ENCODE measurements at places on chromosomes 3 and 15.

DNA sequence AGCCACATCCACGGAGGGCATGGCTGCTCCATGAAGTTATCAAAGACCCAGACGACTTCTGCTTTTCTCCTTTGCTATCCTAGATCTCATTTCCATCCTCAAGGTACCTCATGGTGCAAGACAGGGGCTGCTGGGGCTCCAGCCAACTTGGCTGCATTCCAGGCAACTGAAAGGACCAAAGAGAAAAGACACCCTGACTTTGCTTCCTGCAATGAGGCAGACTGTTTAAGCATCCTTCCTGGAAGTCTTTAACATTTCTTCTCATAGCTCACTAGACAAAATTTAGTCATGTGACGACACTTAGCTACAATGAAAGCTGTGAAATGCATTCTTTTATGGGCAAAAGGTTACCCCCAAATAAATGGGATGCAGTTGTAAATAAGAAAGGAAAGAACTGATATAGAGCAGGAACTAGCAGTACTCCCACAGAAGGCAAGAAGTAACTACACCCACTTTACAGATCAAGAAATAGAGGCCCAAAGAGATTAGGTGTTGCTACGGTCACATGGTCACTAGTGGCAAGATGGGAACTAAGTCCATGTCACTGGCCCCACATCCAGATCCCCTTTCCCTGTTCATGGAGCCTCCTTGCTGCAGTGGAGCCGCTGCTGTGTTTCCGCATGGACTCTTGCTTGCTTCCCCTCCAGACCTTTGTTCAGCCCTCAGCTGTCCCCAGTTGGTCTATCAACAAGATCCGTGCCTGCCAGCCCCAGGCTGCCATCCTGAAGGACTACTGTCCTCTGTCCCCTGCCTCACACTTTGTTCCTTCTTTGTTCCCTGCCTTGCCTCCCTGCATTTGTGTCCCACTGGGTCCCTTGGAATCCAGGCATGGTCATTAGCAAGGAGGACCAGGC, 107.0 kb downstream of the XXYLT1 start:
- no peak for DNase-seq

DNA sequence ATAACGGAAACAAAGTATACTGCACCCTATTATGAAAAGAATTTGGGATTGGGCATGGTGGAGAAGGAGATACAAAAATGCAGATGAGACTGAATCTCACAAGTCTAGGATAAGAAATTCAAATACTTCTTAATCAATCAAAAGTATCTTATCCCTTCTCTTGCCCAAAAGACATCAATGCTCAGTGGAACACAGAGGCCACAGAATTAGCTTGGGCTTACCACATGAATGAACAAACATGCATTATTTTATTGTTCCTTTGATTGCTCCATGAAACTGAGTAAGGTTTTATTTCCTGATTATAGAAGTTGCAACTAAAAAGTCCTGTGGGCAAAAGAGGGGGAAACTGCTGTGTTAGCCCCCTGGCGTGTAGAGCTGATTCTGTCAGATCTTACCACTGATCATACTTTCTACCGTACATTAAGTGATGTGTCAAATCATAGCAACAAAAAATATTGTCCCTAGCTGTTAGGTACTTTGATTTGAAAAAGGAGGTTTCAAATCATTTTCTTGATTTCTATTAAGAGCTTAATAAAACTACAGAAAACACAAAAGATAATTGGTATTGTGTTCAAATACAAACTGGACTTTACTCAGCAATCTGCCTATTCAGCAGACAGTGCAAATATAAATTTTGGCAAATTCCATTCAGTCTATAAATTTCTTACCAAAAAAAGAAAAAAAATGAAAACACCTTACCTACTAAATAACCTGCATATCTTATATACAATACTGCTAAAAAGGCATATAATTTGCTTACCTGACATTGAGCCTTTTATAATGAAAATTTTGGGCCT, 7.9 kb upstream of the GASK1A start:
- no peak for DNase-seq

DNA sequence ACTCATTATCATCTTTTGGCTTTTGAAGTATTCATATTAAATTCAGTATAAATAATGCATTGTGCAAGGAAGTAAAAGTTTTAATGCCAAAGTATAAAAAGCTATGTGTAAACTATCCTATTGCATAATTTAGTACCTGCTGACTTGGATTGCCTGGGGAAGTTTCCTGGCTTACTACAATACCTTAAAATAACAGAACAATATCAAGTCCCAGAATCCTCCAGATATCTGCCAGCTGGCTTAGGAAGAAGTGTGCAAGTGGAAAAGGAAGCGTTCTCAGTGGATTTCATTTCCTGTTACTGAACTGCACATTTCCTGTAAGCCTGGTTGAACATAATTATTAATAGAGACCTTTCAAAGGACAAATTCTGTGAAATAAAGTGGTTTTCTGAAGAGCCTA, 236.7 kb downstream of the ADAMTSL3 start:
- no peak for DNase-seq

DNA sequence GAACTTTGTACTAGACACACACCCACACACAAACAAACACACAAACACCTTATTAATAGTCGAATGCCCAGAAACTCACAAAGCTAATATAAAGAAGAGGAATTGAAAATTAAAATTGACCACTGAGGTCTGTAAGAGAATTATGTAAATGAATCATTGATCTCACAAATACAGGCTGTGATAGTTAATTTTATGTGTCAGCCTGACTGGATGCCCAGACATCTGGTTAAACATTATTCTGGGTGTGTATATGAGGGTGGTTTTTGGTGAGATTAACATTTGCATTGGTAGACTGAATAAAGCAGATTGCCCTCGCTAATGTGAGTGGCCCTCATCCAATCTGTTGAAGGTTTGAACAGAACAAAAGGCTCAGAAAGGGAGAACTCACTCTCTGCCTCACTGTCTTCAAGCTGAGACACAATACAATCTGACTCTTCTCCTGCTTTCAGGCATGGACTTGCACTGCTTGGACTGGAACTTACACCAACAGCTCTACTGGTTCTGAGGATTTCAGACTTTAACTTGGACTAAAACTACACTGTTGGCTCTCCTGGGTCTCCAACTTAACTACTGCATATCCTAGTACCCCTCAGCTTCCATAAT, 199.4 kb upstream of the TTC14 start:
- DNase-seq = no peak

DNA sequence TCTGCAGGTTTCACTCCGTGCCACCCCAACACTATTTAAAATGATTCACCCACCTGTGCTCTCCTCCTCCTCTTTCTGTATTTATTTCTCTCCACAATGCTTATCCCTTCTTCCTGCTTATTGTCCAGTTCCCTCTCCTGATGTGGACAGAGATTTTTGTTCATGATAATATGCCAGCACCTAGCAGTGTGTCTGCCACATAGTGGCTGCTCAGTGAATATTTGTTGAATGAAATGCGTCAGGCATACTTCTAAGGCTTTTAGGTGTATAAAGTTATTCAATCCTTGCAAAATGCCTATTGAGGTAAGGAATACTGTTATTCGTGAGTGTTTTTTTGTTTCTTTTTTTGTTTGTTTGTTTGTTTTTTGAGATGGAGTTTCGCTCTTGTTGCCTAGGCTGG, 67.5 kb upstream of the MME start:
- no peak for DNase-seq

- no peak for DNase-seq
Observed at GRCh38 chr3:55077726-55078125, 149.9 kb upstream of the LRTM1 start.

DNA sequence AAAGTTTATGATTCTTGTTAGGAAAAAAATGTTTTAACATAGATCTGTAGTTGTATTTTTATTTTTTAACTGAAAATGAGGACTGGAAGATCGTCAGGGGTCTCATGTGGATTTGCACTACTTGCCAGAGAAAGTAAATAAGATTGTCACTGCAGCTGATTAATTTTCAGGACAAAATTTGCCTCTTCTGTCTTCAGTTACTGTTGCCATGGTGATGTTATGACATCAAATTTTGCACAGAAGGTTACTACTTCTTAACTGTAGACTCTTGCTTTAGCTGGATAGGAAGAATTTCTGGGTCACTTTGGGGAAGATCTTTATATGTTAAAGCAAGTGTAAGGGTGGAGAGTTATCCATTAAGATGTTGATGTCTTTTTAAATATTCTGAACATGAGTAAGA, 82.2 kb upstream of the WDR72 start:
- DNase-seq = no peak

- no peak for DNase-seq
Observed at GRCh38 chr3:182124187-182124586, 412.5 kb downstream of the SOX2 start.

- no peak for DNase-seq
Observed at GRCh38 chr3:99751649-99752048, 66.0 kb upstream of the CMSS1 start.

DNA sequence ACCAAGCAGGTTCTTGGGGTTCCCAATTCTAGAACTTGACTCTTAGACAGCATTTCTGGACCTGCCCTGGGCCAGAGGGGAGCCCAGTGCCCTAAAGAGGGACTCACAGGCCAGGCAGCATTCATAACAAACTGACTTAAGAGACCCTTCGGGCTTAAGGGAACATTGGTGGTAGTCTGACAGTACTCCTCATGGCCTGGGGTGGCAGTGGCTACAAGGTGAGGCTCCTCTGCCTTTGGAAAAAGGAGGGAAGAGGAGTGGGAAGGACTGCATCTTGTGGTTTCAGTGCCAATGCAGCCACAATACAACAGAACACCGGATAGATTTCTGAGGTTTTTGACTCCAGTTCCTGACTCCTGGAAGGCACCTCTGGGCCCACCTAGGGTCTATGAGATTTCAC, 172.2 kb upstream of the STRIT1 start:
- DNase-seq = no peak

DNA sequence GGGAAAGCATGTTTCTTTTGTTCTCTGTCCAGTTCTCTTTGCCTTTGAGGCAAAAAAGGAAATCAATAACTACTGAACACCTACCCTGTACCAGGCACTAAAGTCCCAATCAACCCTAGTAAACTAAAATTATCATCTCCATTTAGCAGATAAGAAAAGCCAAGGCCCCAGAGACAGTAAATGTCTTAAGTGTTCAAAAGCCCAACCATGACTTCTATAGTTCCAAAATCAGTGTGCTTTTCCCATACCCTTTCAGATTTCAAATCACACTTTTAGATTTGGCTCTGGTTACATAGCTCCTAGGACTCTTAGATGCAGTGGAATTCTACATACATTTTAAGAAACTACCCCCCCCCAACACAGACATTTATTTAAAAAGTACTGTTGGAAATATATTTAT, 63.5 kb downstream of the UACA start:
- no peak for DNase-seq

- no peak for DNase-seq
Observed at GRCh38 chr3:150069633-150070032, 98.9 kb upstream of the PFN2 start.

DNA sequence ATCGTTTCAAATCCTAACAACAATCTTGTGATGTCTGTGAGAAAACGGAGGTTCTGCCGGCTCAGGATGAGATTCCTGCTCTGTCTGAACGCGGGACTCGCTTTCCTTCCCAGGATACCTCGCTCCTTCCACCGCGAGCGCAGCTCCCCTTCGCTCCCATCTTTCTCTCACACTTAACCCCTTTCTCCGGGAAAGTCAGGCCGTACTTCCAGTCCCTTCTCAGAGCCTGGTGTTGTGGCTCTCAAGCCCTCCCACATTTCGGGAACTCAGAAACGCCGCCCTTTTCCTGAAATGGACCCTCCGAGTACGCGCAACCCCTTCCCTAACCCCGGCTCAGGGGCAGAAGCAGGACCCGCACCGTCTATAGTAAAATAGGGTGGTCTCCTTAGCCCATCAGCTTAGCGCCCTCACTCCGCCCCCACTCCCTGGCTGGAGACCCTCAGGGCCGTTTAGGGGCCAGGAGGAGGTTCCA, 378 bp upstream of the FEM1B start:
- DNase-seq = no peak

DNA sequence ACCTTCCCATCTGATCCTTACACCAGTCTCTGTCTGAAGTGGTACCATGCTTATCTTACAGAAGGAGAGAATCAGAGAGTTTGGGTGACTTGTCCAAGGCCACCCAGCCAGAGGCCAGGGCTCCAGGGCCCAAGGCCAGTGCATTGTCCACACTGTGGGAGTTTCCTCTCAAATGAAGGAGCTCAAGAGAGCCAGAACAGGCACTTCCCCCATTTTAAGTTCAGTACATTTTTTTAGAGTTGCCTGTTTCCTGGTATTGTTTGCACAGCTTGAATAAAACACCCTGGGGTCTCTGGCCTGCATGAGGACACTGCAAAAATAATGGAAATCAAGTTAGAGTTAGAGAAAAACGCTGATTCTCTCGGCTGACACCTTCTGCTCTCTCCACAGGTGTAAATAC, 284.0 kb downstream of the SQOR start:
- DNase-seq = no peak

GRCh38 chr3:43755516-43756200, 64.9 kb downstream of the ABHD5 start:
- DNase-seq = no peak

DNA sequence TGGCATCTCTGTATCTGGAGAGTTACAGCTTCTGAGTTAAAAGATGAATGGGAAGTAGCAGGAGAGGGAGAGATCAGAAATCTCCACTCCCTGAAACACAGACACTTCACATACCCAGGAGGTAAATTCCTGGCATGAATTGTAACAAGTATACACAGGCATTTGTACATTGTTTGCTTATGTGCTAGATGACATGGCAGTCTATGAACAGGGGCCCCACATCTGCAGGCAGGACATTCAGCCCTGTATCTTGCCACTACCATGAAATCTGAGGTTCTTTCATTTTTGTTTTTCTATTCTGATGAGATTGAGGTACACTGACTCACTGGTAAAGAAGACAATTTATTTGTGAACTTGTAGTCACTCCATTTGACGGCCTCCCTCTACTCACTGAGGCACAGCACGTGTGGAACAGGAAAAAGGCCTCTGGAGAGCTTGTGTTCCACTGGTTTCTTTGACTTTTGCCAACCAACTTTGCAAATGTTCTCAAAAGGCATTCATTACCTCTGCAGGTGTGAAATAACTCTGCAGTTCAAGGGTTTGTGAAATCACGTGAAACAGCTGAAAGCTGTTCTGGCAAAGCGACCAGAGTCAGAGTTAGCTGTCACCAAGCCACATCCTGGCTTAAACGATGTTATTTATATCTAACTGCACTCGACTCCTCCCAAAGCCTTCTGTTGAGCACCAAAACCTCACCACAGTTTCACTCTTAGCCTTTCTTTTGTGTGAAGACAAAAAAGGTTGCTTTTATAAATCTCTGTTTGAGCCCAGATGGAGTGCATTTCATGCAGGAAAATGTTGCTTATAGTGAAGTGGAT, 401.3 kb upstream of the CFAP20DC start:
- peak; percentile 71 for DNase-seq

DNA sequence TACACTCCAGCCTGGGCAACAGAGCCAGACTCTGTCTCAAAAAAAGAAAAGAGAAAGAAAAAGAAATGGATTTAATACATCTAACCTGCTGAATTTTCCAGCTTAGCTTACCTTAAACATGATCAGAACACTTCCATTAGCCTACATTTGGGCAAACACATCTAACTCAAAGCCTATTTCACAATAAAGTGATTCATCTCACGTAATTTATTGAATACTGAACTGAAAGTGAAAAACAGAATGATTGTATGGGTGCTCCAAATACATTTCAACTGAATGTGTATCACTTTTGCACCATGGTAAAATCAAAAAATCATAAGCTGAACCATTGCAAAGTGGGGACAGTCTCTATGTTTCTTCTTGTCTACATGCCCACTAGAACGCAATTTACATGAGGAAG, 9.0 kb downstream of the PIK3R4 start:
- DNase-seq = no peak
